ENCODE measurements at places on chromosomes 3 and 15.

- no peak for DNase-seq
Observed at GRCh38 chr3:15427981-15428380, 583 bp downstream of the EAF1 start.

- DNase-seq: no peak
Observed at GRCh38 chr3:127157171-127157828, 35.6 kb upstream of the PRR23E start.

DNA sequence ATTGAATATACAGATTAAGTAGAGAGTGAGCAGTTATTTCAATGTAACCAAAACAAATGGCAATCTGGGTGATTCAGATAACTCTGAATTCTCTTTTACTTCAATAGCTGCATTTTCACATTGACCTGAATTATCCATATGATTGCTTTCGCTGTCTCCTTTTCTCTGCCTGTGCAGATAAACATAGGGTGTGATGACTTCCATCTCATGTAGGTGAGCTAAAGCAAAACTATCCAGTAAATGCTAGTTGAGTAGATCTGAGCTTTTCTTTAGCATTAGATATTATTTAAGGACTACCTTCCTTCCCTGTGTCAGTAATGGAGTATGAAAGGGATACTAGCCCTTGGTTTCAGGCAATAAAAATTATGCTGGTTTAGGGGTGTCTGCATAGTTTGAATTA, 288.6 kb downstream of the OXSM start:
- DNase-seq: no peak

DNA sequence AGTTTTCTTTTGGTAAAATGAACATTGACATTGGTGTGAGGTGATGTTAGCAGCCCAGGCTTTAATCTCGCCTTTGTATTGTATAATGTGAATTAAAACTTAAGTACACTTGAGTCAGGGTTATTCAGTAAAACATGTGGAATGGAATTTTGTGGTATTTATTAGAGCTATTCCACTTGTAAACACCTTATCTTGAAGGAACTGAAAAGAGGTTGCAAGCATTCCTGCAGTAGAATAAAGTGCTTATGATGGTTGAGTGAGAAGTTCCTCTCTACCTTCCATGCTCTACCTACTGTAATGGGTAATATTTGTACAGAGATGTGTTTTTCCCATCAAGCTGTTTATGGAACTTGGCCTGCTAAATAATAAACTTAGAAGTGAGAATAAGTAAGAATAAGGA, 36.1 kb downstream of the HMG20A start:
- no peak for DNase-seq

- no peak for DNase-seq
Observed at GRCh38 chr15:85583923-85584390, 203.6 kb downstream of the AKAP13 start.

- DNase-seq: no peak
Observed at GRCh38 chr3:148931574-148931973, 59.8 kb upstream of the GYG1 start.

DNA sequence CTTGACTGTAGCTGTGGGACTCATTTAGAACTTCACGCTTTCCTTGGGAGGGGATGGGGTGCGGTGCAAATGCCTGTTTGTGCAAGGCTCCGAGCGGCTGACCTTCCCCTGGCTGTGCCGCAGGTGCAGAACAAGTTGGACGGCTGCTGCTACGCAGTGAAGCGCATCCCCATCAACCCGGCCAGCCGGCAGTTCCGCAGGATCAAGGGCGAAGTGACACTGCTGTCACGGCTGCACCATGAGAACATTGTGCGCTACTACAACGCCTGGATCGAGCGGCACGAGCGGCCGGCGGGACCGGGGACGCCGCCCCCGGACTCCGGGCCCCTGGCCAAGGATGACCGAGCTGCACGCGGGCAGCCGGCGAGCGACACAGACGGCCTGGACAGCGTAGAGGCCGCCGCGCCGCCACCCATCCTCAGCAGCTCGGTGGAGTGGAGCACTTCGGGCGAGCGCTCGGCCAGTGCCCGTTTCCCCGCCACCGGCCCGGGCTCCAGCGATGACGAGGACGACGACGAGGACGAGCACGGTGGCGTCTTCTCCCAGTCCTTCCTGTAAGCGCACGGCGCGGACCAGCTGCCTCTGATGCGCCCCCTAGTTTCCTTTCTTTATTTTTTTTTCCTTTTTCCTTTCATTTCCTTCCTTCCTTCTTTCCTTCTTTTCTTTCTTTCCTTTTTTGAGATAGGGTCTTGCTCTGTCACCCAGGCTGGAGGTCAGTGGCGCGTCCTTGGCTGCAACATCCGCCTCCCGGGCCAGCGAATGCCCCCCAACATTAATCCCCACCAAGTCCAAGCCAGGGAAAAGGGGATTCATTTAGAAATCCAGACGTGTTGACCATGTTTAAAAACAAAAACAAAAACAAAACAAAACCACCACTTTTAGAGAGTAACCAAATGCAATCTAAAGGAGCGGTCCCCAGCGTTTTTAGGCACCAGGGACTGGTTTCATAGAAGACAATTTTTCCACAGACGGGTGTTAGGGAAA, 42.7 kb downstream of the EIF2AK4 start:
- peak; percentile 74 for DNase-seq

DNA sequence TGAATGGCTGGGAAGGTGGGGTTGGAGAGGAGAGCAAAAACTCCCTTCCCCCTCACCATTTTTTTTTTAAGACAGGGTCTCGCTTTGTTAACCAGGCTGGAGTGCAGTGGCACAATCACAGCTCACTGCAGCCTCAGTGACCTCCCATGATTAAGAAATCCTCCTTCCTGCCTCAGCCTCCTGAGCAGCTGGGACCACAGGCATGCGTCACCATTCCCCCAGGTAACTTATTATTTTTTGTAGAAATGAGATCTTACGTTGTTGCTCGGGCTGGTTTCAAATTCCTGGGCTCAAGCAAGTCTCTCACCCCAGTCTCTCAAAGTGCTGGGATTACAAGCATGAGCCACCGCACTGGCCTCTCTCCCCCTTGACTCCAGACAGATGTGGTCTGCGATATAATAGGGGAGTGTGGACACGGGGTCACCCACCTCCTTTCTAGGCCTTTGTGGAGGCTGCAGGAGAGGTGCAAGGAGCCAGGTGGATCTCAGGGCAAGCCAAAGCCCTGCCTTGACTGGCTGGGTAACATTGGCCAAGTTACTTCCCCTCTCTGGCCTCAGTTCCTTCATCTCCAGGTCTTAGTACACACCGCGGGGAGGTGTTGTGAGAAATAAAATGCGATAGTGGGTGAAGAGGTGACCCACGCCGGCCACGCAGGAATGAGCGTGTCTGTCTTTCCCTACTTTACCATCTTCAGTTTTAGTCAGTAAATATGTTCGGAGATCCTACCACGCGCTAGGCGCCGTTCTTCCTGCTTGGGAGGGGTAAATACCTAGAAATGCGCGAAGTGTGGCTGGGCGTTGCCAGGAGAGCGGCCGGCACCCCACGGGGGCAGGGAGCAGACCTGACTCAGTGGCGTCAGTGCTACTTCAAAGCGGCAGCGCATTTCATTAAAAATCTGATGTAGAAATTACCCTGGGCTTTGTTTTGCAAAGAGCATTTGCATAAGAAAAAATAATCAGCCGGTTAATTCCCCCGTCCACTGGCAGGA, 20.2 kb upstream of the CORO2B start:
- DNase-seq: no peak

DNA sequence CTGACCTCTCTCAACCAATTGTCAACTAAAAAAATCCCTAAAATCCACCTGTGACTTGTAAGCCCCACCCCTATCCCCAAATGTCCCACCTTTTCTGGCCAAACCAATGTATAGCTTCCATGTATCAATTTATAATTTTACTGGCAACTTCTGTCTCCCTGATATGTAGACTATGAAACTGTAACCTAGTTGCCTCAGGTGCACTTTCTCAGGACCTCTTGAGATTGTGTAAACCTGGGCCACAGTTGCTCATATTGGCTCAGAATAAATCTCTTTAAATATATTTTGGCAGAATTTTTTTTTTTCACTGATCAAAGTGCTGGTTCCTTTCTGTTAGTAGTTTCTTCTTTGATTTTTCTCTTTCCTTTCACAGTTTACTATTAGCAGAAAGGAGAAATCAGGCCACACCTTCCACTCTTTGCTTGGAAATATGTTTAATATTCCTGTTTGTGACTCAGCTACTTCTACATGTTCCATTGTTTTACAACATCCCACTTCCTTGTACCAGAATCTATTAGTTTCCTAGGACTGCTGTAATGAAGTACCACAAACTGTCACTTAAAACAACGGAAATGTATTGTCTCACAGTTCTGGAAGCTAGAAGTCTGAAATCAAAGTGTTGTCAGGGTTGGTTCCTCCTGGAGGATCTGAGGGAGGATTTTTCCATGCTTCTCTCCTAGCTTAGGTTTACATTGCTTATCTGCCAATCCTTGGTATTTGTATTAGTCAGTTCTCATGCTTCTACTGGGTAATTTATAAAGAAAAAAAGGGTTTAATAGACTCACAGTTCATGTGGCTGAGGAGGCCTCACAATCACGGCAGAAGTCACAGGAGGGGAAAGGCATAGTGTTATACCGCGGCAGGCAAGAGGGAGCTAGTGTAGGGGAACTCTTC, 801.2 kb upstream of the ARPP21 start:
- DNase-seq: no peak

- DNase-seq: no peak
Observed at GRCh38 chr15:68541743-68542142, 37.0 kb upstream of the CORO2B start.

GRCh38 chr15:60004009-60004845, at the start of gene FOXB1:
TSS of gene FOXB1 (plus strand) at chr15:60004311. CDS start at chr15:60004964, 653 bp downstream.
- DNase-seq: peak; percentile 19

DNA sequence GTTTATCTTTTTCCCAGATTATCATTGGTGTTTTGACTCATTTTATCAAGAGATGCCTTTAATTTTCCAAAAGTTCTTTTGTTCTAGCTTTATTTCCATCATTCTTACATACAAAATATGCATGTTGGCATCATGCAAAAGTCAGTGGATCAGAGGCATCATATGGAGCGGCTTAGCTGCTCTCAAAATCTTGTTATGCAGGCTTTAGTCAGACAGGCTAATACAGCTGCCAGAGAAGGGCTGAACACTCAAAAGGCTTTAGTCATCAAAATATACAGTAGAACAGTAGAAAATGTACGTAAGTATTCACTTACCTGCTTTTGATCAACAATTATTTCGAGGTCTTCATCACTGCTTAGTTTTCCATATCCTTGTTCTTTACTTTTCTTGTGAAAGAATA, 65.5 kb downstream of the PEX5L start:
- DNase-seq: no peak

DNA sequence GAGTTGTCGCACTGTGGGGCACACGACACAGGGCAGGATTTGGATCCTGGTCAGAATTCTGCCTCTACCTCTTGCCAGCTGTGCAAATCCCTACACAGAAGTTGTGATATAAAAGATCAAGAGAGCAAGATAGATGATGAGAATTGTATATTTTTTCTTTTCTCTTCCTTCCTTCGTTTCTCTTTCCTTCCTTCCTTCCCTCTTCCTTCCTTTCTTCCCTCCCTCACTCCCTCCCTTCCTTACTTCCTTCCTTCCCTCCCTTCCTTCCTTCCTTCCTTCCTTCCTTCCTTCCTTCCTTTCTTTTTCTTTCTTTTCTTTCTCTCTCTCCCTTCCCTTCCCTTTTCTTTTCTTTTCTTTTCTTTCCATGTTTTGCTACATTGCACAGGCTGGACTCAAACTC, 12.0 kb upstream of the AHSG start:
- DNase-seq: no peak

DNA sequence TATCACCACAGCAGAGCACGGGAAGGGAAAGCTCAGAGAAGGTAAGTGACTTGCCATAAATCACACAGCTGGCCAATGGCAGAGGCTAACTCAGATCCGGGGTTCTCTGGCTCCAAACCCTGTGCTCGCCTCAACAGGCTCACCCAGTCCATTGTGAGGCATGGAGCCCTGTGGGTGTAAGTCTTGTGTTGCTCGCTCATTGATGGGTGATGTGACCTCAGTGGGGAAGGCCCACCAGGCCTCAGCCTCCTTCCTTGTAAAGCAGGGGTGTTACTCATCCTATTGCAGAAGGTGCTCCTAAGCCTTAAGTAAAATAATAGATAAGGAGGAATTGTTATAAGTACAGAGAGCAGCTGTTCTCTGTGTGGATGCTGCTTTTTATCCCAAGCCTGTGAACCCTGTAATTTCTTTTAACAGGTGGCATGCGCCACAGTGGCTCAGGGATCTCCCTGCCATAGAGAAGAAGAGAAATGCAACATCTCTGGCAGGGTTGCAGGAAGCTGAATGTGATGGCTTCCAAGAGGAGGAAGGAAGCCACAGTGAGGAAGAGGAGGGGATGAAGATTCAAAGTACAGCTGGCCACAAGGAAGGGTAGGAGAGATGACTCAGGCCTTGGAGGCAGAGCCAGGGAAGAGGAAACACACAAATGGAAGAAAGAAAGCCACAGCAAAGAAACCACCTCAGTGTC, 30.9 kb upstream of the SPSB4 start:
- DNase-seq: no peak

GRCh38 chr3:128846486-128846891, 32.9 kb upstream of the ACAD9 start:
- no peak for DNase-seq

DNA sequence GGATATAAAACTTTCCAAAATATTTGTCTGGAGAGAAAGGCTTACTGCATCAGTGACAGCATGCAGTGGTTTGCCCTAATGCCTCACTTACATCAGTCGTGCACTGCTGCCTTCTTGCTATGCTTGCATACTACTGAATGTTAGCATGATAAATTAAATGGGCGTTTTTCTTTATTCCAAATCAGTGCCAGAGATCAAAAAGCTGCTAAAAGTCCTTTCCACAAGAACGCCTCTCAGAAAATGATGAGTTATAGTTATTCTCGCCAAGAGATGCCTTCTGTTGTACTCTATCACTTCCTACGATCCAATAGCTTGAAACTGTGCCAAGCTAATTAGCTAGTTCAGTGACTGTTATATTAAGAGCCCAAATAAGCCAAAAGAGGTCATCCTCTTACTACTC, 345.8 kb upstream of the ROBO2 start:
- DNase-seq: no peak

- DNase-seq: no peak
Observed at GRCh38 chr3:42894698-42895579, 11.0 kb upstream of the ZNF662 start.

GRCh38 chr15:50224606-50225005, 40.9 kb downstream of the HDC start:
- DNase-seq: no peak

DNA sequence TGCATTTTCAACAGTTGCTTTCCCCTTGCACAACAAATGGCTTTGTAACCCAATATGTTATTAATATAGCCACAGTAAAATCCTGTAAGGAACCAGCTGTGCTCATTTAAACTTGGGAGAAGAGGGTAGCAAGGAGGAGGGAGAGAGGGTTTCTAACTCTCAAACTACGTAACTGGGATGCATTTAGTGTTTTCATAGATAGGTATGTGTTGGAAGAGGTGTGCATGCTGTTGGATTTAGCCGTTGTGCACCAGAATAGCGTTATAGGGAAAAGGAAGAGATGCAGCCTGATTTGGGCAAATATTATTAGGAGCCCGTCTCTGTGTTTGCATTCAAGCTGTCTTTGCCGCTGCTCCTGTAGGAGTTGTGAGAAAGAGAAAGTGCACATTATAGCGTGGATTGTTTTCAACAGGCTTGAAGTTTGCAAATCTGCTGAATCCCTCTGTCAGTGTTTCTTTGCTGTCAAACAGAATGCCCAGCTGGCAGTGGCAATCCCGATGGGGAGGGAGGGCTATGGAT, 39.4 kb downstream of the ARPP21 start:
- DNase-seq: peak; percentile 38

GRCh38 chr15:39807791-39808190, 25.1 kb upstream of the FSIP1 start:
- DNase-seq: no peak

Measured in right hindlimb (tissue), 1 donor.